ENCODE measurements at places on chromosomes 11 and 22. TPM values are rescaled to one million over a fixed set of nuclear protein-coding genes. Genes with fewer than 3 reads are reported as not detected.

Gene ART5
- not detected for total RNA-seq

Gene IGF2
- 9.7 TPM for total RNA-seq

Gene ZBTB16
- total RNA-seq: 226 TPM

Gene FAT3
- total RNA-seq: 0.25 TPM

Gene C11orf97
- total RNA-seq: not detected

Gene MS4A3
- total RNA-seq: not detected

Gene KIAA1671
- total RNA-seq: 114 TPM

Gene TECTA
- 1.4 TPM for total RNA-seq

Gene PICK1
- total RNA-seq: 36.7 TPM

Gene RAB36
- 2.7 TPM for total RNA-seq

Gene RAG1
- 0.23 TPM for total RNA-seq

Gene KCNQ1
- total RNA-seq: 1.7 TPM

Gene LRRC56
- total RNA-seq: 1.7 TPM

- DNase-seq: peak; percentile 50
These were observed 29.4 kb upstream of the SMIM38 start for GRCh38 chr11:69126286-69126685.

DNA sequence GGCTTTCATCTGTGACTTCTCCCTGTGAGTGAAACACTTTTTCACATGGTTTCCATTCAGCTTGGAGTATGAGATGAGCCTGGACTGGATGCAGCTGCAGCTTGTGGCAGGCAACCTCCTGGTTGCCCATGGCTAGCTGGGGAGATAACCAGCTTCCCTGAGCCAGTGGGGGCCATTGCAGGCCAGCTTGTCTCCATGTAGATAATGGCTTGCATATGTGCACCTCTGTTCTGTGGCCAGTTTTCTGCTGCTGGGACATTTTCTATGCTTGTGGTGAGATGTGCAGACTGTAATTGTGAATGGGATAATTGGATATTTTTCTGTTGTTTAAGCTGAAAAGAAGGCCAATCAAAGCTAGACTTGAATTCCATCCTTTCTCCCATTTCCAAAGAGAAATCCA lies 38.5 kb downstream of the INSC start:
- no peak for DNase-seq

- no peak for DNase-seq
These were observed 32.9 kb downstream of the PPME1 start for GRCh38 chr11:74203966-74204365.

DNA sequence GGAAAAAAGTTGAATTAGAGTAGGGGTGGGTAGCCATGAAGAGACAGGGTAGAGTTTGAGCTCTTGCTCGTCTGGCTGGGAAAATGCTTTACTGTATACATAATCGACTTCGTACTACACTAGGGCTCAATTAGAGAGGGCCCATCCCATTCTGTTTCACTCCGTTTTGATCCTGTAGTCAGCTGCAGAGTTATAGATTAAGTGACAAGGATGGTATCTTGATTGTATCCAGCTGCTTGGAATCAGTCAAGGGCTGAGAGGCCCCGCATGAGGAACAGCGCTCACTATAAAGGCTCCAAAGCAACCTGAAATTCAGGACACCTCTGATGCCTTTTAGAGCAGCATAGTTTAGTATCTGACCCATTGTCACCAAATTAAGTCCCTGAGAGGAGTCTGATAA lies 81.6 kb downstream of the ALX4 start:
- no peak for DNase-seq

- DNase-seq: peak; percentile 57
These were observed 17.0 kb downstream of the MRGPRD start for GRCh38 chr11:68963779-68964178.

- DNase-seq: peak; percentile 99
These were observed at the start of gene PHRF1 for GRCh38 chr11:575996-576768. Gene PHRF1 (plus strand): TSS chr11:576470. CDS start chr11:581513, 5,043 bp downstream.

DNA sequence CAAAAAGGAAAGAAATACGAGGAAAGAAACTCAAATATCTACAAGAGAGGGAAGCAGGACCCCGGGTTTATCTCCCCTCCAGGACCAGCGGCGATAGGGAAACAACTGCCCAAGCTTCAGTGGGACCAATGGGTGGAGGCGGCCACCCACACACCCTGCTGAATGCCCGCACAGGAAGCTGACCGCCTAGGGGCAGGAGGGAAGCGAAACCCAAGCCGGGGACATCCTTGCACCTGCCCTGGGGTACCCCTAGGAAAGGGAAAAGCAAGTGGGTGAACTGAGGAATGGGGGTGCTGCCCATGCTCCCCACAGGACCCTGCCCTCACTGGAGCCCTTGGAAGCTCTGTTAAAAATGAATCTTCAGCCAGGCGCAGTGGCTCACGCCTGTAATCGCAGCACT lies 27.6 kb upstream of the HMOX1 start:
- no peak for DNase-seq

GRCh38 chr22:40263191-40263590 lies 83.1 kb upstream of the ADSL start:
- no peak for DNase-seq

DNA sequence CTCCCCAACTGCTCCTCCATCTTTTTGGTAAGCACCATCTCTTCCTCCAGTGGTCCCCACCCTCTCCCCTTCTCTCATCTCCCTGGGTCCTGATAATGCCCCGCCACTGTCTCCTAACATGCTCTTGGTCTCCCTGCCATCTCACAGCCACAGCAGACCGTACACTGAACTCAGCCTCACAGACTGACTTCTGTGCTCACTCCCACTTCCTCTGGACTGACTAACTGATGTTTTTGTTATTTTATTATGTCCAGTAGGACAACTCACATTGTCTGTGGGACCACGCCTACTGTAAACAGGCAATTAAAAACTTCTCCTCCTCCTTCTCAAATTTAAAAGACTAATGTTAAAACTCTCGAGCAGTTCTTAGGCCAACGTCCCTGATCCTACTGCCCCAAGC lies 2.6 kb upstream of the GNAZ start:
- no peak for DNase-seq

DNA sequence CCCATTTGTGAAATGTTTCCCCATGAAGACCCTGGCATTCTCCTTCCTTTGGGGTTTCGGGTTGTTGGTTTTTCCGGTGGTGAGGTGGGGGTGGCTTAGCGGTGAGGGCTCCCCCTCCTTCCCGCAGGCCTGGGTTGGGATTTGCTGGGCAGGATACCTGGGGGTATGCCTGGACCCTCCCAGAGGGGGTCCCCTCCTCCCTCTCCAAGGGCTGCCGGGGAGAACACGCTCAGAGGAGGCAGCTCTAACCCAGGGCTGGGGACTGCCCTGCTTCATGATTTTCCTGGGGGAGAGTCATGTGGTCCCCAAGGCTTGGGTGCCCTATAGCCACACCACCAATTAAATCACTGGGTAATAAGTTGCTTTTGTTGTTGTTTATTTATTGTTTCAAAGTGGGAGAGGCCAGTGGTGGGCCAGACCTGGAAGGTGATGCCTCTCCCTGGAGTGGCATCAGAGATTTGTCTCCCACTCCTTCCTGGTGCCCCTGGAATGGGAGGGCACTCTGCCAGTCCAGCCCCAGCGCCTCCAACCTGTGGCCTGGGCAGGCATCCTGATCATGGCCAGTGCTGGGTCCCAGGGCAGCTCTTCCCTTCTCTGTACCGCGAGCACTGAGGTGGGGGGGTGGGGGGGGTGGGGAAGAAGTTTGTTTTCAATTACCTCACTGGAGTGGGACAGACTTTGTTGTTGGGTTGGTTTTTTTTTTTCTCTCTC lies 1.3 kb upstream of the CLCF1 start:
- no peak for DNase-seq

GRCh38 chr22:17198170-17199002 lies 20.8 kb downstream of the ADA2 start:
- DNase-seq: no peak

- DNase-seq: no peak
These were observed 35.9 kb downstream of the EFCAB6 start for GRCh38 chr22:43776081-43776670.

DNA sequence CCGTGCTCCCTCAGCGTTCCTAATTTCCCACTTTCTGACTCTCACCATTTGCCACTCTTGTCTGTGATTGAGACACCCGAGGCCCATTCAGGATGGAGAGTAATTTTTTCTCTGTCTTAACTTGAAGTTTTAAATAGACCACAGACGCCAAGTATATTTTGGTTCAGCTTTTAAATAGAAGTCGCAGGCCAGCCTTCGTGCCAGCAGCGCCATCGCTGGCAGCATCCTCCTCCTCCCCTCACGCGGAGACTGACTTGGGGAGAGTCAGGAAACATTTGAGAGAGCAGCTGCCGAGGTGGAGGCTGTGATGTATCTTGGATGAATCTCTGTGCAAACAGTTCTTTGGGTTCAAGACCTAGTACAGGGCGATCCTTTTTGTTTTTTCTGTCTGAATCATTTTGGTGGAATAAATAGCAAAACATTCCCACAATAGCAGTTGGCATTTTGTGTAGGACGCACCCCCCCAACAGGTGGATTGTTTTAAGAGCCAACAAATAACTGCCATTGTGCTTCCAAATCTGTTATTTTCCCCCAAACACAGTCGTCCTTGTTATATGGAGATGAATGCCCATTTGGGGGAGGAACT lies 889 bp upstream of the DMC1 start:
- DNase-seq: peak; percentile 64

DNA sequence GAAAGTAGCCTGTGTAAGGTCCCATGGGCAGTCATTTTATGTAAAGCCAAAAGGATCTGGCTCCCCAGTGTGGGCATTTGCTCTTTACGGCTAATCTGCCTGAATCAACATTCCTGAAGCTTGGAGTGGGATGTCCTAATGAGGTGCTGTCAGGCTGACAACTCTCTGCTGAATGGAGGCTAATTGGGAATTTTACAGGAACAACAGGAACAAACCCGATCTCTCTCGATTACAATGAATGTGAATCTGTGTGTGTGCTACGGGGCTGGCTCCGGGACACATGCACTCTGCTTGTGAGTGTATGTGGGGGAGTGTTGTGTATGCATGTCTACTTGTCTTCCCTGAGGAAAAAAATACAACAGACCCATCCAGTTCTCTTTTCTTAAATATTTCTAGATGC lies 415.2 kb downstream of the TENM4 start:
- no peak for DNase-seq

DNA sequence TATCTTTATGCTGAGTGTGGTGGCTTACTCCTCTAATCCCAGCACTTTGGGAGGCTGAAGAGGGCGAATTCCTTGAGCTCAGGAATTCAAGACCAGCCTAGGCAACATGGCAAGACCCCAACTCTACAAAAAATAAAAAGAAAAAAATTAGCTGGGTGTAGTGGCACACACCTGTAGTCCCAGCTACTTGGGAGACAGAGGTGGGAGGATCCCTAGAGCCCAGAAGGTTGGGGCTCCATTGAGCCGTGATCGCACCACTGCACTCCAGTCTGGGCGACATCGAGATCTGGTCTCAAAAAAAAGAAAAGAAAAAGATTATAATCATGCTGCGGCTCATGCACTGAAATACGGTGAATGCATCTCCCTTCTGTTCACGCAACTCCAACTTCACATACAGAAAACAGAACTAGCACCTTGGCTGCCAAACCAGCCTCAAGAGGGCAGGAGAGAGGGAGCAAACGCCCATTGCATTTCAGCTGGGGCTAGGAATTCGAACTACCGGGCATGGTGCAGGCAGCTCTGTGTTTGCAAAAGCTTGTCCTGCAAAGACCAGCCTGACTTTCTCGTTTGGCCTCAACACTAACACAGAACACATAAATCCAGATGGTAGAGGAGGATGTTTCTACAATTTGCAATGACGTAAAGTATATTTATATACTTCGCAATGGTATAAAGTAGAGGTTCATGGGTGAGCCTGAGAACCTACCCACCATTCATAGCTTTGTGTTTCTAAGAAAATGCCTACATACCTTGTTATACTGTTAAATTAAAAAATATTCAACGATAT lies 6.3 kb upstream of the SYNGR1 start:
- no peak for DNase-seq

GRCh38 chr11:112150517-112150916 lies 13.4 kb downstream of the IL18 start:
- DNase-seq: no peak

DNA sequence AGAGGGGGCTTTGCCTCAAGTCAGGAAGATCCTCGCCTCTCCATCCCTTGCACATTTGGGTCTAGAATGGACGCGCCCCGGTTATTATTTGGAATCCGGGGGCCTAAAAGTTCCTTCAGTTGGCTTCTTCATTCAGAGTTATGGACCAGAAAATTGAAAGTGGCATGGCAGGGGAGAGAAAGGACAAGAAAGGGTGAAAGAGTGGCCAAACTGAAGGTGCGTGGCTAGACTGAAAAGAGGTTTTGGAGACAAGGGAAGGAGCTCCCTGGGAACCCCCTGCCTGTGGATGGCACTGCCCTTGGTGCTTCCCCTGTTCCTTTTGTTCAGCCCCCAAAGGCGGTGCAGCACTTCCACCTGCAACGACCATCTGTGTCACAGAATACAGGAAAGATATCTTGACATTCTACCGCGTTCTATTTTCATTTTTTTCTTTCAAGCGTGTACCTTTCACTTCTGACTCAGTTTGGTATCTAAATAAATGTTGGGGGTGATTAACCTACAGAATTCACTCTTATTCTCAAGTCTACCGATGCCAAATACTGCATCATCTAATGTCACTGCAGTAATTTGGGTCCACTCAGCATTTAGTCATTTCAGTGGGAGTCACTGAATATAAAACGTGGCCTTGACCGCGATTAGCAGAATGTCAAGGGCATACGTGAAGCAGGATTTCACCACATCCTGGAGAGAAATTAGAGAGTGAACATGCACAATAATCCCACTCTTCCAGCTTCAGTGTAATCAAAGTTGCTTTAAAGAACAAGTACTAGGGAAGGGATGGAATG lies 88.1 kb upstream of the ARHGAP32 start:
- no peak for DNase-seq

DNA sequence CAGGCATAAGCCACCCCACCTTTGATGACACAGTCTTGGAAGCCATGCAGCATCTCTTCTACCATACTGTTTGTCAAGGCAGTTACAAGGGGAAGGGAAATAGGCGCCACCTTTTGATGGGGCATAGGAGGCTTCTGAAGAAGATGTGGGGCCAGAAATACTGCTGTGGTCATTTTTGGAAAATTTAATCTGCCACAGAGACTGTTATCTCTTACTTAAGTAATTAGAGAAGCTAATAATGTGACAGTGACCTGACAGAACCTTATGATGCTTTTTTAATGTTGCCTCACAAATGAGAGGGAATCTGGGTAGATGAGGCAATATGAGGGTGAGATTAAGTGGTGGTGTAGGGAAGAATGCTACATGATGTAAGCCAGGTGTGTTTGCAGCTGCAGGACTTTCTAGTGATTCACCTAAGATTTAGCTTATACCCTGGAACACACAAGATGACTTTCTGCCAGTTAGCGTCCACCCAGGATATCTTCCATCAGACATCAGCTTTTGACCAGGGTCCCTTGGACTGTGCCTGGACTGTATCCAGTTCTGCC lies 34.3 kb upstream of the ADORA2A start:
- DNase-seq: no peak

- DNase-seq: no peak
These were observed 184.4 kb upstream of the NARS2 start for GRCh38 chr11:78759071-78759470.

GRCh38 chr22:46251266-46251665 lies 1.2 kb upstream of the CDPF1 start:
- no peak for DNase-seq

DNA sequence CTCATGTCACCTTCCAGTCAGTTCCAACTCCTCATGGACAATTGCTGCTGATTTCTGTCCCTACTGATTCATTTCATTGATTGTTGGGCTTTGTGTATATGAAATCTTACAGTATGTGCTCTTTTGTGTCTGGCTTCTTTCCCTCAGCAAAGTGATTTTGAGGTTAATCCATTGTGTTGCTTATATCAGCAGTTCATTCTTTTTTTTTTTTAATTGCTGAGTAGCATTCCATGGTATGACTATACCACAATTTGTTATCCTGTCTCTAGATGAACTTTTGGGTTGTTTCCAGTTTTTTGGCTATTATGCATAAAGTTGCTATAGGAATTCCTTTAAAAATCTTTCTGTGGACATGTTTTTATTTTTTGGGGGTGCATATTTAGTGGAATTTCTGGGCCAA lies 59.9 kb downstream of the NXPE1 start:
- DNase-seq: no peak
